ENCODE measurements at places on chromosomes 1 and 21.

DNA sequence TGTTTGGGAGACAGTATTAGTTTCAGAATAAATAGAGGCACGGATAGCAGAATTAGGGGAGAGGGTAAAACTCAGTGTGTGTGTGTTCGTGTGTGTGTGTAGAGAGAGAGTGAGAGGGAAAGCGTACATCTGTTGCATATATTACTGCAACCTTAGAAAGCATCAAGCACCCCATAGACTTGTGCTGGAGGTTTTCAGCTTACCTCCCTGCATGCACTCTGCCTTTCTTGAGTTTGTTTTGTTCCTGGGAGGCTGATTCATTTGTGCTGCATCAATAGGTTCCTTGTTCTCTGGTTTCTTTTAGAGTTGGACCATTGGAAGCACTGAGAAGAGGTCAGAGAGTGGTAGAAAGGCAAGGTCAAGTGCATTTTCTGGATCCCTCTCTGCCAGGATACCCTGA lies 104.4 kb upstream of the KCNK1 start:
- DNase-seq: no peak

DNA sequence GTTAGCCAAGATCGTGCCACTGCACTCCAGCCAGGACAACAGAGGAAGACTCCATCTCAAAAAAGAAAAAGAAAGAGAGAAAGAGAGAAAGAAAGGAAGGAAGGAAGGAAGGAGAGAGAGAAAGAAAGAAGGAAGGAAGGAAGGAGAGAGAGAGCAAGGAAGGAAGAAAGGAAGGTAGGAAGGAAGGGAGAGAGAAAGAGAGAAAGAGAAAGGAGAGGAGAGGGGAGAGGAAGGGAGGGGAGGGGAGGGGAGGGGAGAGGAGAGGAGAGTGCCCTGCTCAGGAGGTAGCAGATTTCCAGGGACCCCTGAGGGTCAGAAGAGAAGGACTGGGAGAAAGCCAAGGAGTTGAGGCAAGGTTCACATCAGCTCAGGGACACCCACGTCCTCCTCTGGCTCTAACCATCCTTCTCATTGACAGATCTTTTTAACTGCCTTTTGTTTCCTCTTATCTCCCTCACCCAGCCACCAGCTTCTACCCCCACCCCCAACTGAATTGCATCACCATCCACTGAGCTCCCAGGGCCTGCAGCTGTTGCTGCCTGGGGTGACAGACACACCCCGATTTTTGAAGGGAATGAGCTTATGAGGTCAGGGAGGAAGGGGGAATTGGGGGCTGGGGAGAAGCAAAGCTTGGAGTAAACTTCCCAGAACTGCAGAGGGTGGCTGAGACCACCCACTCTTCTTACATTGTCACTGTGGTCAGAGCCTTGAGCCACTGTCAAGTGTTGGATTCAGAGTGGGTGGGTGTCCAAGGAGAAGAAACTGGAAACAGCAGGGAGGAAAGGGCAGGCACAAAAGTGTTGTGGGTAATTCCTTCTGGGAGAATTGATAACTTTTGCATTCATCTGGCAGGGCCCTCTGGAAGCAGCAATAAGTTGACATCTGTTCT lies 91.6 kb downstream of the GLUL start:
- DNase-seq: no peak

- peak; percentile 33 for DNase-seq
These were observed 773 bp downstream of the RABIF start for GRCh38 chr1:202888221-202888530.

GRCh38 chr1:94999456-95000131 lies 72.7 kb upstream of the CNN3 start:
- no peak for DNase-seq

- DNase-seq: no peak
These were observed 16.0 kb downstream of the ADSS2 start for GRCh38 chr1:244435562-244436205.

GRCh38 chr1:91753878-91754277 lies 132.1 kb downstream of the TGFBR3 start:
- DNase-seq: no peak

- DNase-seq: no peak
These were observed 135.5 kb downstream of the MIS18A start for GRCh38 chr21:32143241-32143939.

Data from HS-27A (cell line).